ENCODE measurements at places on chromosomes 7 and 10.

GRCh38 chr7:37411444-37412034 lies 37.1 kb downstream of the ELMO1 start:
- DNase-seq, result no peak

DNA sequence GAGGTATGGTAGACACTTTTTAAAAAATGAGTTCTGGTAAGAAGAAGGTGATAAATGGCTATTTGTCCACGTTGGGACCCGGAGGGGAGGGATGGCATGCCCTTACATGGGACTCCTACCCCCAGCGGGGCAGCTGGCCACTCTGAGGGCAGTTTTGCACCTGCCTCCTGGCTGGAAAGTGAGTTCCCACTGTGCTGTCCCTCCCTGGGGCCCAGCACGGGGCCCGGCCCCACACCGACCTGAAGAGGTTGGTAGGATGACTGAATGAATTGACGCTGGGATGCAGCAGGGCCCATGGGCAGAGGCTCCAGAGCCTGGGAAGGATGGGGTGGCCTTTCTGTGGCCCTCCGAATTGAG lies 601 bp upstream of the AEBP1 start:
- no peak for DNase-seq

DNA sequence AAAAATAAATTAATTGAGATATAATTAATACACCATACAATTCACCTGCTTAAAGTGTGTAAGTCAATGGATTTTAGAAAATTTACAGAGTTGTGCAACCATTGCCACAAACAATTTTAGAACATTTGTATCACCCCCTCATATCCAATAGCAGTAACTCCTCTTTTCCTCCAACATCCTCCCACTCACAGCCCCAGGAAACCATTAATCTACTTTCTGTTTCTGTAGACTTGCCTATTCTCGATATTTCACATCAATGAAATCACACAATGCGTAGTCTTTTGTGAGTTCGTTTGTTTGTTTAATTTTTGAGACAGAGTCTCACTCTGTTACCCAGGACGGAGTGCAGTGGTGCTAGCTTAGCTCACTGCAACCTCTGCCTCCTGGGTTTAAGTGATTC lies 13.7 kb upstream of the HERC4 start:
- no peak for DNase-seq

DNA sequence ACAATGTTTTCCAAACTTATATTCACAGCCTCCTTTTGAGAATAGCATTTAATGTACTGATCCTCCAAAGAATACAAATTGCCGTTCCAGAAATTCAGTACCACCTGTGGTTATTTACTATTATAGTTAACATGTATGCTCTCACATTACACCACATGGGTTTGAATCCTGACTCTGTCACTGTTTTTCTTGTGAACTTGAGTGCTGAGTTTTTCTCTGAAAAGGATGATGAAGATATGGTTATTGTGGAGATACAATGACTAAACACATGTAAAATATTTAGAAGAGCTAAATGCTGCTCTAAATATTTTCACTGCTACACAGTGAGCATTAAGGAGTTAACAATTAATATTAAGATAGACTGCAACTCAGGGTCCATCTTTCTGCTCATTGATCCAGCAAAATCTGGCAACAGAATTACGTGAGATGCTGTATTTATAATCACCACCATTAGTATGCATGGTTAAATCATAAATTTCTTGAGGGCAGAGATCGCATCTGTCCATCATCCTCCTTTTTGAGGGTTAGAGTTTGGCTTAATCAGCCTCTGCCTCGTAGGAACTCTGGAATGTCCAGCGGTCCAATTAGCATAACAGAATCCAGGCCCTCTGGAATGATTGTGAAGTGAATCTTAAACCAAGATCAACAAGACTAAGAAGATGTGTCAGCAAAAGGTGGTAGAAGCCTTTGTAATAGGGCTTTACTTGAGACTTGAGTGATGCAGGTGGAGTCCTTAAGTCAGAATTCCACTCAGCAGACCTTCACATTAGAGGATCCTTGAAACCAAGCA lies 152.8 kb downstream of the MACC1 start:
- DNase-seq, result no peak

DNA sequence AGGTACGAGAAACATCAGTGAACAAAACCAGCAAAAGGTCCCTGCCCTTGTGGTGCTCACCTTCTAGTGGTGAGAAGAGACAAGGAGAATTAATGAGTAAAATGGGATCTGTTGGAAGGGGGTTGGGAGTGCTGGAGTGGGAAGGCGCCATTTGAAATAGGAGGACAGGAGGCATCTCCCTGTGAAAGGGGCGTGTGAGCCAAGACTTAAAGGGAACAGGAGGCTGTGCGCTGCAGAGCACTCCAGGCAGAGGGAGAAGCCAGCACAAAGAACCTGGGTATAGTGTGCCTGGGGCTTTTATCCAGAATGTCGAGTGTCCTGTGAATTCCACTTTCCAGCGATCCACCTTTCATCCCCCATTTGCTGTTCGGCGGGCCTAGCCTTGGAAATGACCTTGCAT lies 497.9 kb upstream of the GALNT17 start:
- no peak for DNase-seq

GRCh38 chr10:28811639-28812349 lies 134.5 kb downstream of the BAMBI start:
- DNase-seq, result no peak

- no peak for DNase-seq
Observed at GRCh38 chr7:42193471-42194129, 43.4 kb downstream of the GLI3 start.

DNA sequence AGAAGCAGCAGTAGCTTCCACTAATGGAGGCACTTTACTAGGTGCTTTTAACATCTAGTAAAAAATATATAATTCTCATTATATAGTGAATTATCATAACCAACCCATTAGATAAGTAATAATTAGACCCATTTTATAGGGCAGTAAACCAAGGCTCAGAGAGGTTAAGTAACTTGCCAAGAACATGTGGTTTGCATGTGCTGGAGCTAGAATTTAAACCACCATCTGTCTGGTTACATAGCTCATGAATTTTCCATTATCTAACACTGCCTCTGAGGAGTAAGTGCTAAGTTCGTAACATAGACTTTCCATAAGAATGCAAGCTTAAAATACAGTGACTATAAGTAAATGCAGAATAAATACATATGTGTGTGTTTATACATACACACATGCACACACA lies 41.9 kb downstream of the CREB3L2 start:
- no peak for DNase-seq

- DNase-seq, result no peak
Observed at GRCh38 chr7:154744256-154744860, 258.6 kb downstream of the PAXIP1 start.

DNA sequence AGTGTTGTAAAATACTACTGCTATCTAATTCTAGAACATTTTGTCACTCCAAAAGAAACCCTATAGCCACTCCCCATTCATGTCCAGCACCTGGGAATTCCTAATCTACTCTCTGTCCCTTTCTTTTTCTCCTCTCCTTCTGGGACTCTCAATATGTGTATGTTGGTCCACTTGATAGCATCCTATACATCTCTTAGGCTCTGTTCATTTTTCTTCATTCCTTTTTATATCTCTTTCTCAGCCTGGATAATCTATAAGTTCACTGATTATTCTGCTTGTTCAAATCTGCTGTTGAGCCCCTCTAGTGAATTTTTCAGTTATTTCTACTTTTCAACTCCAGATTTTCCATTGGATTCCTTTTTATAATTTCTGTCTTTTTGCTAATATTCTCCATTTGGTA lies 108.6 kb downstream of the CCDC3 start:
- DNase-seq, result no peak

- no peak for DNase-seq
Observed at GRCh38 chr10:31921031-31921430, 7.6 kb downstream of the ARHGAP12 start.

DNA sequence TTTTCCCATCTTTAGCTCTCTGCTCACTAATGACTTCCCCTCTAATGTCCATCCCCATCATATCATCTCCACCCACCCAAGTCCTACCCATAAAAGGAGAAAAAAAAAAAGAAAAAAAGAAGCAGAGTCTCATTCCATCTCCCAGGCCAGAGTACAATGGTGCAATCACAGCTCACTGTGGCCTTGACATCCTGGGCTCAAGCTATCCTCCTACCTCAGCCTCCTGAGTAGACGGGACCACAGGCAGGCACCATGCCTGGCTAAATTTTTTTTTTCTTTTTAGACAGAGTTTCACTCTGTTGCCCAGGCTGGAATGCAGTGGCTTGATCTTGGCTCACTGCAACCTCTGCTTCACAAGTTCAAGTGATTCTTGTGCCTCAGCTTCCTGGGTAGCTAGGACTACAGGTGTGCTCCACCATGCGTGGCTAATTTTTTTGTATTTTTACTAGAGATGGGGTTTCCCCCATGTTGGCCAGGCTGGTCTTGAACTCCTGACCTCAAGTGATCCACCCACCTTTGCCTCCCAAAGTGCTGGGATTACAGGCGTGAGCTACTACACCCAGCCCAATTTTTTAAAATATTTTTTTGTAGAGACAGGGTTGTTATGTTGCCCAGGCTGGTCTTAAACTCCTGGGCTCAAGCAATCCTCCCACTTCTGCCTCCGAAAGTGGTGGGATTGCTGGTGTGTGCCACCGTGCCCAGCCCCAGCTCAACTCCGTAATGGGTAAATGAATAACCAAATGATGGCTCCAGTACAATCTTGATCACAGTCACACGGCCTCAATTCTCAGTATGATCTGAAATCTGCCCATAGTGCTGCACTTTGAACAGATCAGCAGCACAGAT lies 24.6 kb upstream of the SGMS1 start:
- no peak for DNase-seq

GRCh38 chr10:77867124-77867719 lies 59.3 kb downstream of the DLG5 start:
- DNase-seq, result no peak

DNA sequence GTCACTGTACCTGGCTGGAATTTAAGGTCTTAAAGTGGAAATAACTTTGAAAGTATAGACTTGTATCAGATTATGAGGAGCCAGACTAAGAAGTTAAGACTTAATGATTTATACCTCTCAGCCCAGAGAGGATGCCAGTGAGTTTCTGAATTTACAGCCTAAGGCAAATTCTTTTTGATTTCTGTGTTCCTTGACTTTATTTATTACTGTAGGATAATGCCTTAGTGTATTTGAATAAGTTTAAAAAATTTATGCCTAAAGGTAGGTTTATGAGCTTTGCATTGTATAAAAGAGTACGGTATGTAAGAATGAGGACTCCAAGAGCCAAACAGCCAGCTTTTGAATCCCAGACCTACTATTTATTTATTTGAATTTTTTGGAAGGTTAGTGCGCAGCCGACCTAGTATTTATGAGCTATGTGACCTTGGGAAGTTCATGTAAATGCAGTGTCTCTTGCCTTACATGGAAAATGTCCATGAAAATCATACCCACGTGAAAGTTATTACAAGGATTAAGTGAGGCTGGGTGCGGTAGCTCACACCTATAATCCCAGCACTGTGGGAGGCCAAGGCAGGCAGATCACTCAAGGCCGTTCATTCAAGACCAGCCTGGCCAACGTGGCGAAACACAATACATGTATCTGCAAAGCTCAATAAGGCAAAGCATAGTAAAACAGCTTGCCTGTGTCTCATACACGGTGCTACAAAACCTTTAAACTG lies 174.6 kb downstream of the AUTS2 start:
- no peak for DNase-seq

DNA sequence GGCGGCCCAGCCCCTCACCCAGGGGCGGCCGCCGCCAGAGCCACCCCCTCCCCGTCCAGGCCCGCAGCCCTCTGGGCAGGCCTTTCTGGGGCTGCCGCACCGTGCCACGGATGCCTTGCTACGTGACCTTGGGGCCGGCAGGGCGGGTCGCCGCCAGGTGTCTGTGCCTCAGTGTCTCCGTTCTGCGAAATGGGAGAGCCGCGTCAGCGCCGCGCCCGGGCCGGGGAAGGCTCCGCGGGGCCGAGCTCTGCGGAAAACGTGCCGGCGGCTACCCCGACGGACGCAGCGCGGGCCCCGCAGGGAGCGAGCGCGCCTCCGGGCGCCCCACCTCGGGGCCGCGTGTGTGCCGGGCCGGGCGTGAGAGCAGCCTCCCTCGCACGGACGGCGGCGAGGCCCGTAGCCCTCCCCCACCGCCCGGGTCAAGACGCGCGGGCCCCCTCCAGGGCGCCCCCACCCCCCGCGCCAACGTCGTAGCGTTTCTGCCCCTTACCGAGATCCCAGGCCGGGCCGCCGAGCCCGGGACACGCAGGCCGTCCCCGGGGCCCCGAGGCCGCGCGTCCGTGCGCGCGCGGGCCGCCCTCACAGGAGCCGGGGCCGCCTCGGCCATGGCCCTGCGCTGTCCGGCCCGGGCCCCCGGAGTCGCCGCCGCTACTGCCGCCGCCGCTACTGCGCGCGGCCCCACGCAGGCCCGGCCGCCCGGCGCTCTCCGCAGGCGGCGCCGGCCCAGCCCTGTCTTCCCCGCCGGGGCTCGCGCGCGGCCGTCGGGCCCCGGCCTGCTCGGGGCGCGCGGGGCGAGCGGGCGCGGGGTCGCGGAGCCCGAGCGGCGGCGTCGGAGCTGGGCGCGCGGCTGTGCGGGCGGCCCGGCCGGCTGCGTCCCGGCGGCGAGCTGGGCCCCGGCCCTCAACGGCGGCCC lies 1.1 kb downstream of the ZNF777 start:
- DNase-seq, result peak; percentile 5

DNA sequence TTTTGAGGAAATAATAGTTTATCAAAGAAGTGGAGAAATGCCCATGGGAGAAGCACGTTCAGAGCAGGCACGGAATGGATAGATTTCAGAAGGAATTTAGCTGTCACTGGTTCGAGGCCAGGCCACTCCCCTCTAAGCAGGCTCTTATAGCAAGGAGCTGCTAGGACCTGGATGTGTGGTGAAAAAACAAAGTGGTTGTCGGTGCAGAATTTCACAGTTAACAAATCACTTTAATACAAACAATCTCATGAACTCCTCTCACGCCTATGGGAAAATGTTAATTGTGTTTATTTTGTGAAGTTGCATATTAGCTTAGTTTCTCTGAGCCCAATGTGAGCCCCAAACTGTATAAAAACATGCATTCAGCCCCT lies 176.3 kb downstream of the PKD1L1 start:
- DNase-seq, result no peak

DNA sequence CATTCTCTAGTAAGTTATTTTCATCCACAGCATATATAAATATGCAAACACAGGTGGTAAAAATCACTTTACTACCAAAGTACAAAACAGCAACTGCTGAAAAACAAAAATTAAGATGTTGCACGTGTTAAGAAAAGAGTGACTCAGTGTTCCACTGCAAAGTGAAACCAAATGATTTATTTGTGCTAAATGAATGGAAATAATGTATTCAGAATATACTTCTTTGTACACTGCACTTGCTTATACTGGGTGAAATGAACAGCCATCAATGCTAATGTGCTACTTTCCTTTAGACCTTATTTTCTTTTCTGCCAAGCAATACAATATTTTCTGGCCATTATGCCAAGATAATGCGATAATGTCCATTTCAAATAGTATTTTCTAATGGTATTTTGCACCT lies 38.3 kb upstream of the MRLN start:
- DNase-seq, result no peak

GRCh38 chr10:22681783-22682183 lies 32.6 kb downstream of the PIP4K2A start:
- no peak for DNase-seq

- DNase-seq, result no peak
Observed at GRCh38 chr7:86949052-86949778, 110.2 kb downstream of the ELAPOR2 start.

DNA sequence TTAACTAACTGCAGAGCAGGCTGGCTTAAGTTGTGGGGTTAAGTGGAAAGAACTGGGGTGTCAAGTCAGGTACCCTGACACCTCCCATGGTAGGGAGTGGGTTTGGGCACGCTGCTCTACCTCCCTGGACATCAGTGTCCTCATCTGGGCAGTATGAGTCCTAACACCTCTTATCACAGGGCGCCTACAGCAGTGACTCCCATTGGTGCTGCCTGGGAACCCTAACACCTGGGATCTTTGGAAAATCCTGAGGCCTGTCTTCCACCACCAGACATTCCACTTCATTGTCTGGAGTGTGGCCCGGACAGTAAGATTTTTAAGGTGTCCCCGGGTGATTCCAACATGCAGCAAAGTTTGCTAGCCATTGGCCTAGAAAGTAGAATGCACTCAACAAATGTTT lies 239.1 kb downstream of the SKAP2 start:
- DNase-seq, result no peak
